HuH-7.5 (cell line): ENCODE measurements at places on chromosomes 6 and 20.

- DNase-seq = no peak
Measured at GRCh38 chr20:12775041-12775440, 233.7 kb upstream of the SPTLC3 start.

GRCh38 chr6:107972413-107973096 is 14.5 kb upstream of the SEC63 start:
- no peak for DNase-seq

- DNase-seq = peak; percentile 68
Measured at GRCh38 chr6:82363428-82364086, at the start of gene TPBG. Gene TPBG (plus strand): TSS chr6:82363817. CDS start chr6:82364962, 1,145 bp downstream.

GRCh38 chr6:165987483-165988301 is 180.0 kb downstream of the TBXT start:
- no peak for DNase-seq

GRCh38 chr6:113672491-113673149 is 184.5 kb upstream of the MARCKS start:
- no peak for DNase-seq

- no peak for DNase-seq
Measured at GRCh38 chr20:2955257-2955970, 82.1 kb downstream of the PTPRA start.

GRCh38 chr6:113330636-113330946 is 526.6 kb upstream of the MARCKS start:
- no peak for DNase-seq

- no peak for DNase-seq
Measured at GRCh38 chr6:11911538-11911937, 100.6 kb upstream of the HIVEP1 start.

GRCh38 chr6:116247285-116247684 is 6.6 kb downstream of the TSPYL4 start:
- DNase-seq = peak; percentile 19

DNA sequence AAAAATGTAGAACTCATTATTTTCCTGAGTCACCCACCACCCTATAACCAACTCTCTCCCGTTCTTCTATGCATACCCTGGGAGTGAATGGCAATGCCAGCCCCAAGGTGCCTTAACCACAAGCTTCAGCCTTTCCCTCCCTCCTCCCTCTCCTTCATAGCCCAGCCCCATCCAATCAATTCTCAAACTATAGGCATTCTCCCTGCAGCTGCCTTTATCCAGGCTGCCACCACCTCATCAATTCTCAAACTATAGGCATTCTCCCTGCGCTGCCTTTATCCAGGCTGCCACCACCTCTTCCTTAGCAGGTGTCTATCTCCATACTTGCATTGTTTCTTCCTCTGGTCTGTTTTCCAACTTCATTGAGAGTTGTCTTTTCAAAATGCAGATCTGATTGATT is 77.1 kb downstream of the PLEKHG1 start:
- DNase-seq = no peak
